ENCODE measurements at places on chromosomes 3 and 15. TPM values are rescaled to one million over a fixed set of nuclear protein-coding genes. Genes with fewer than 3 reads are reported as not detected.

The WNT5A gene
- 1.8 TPM for total RNA-seq

The C3orf85 gene
- total RNA-seq = not detected

The PLXNB1 gene
- total RNA-seq = 3.2 TPM

The TMA7 gene
- 263 TPM for total RNA-seq

The STRC gene
- 3.3 TPM for total RNA-seq

The PLA2G4D gene
- total RNA-seq = not detected
